ENCODE measurements at places on chromosomes 5 and 9.

GRCh38 chr5:77129391-77129990 is 42.4 kb upstream of the ZBED3 start:
- DNase-seq: no peak

DNA sequence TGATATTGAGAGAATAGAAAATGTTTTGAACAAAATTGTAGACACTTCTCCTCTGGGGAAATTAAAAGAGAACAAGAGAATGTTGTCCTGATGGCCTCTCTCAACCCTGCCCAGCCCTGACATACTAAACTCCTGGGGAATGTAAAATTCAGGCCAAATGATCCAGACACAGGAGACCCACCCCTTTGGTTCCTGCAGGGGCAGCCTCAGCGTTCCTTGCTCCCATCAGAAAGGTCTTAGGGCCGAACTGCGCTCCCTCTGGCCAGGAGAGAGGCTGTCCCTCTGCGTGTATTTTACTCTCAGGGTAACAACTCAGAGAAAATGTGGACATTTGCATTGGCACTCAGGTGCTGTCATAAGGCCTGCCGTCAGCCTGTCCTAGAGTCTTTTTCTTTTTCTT is 616.3 kb upstream of the KLF4 start:
- DNase-seq: no peak

- DNase-seq: no peak
These were observed 1012.8 kb upstream of the EDIL3 start for GRCh38 chr5:85397451-85397850.

GRCh38 chr5:59418808-59419207 is 474.7 kb downstream of the PDE4D start:
- DNase-seq: no peak

GRCh38 chr5:133316346-133317343 is 264.8 kb downstream of the HSPA4 start:
- DNase-seq: no peak

GRCh38 chr5:18370531-18370930 is 736.3 kb downstream of the TAF11L14 start:
- no peak for DNase-seq

- no peak for DNase-seq
These were observed 10.4 kb upstream of the RXRA start for GRCh38 chr9:134315716-134316448.

DNA sequence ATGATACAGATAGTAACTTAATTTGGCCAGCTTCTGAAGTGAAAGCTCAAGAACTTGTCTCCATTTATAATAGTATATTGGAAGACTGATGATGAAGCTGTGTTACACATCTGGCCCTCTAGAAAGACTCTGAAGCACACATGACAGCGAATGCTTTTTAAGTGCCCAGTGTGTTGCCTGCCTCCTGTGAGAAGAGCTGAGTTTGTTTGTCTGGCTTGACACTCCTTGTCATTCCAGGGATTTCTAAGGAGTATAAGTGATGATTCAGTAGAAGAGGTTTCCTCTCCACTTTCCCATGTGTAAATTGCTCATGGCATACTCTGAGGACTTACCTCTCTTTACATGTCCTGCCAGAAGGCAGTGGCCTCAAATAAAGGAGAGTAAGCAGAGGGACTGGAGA is 30.4 kb upstream of the LRRTM2 start:
- no peak for DNase-seq

DNA sequence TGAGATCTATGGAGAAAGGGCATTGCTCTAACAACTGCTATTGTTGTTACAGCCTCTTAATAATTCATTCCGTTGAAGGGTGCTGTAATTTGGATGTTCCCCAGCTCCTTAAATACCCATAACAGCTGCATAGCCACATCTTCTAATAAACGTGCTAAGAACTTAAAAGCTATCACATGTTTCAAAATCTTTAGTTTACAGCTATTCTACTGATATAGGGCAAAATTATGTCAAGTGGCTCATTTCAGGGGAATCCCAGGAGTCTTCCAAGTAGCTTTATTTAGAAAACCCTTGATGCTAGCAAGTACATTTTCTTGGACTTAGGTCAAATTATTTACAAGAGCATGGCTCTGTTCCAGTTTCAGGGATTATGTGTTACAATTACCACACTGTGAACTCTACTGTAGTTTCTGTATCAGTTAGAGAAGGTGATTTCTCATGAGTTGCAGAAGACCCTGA is 990.4 kb upstream of the ACO1 start:
- no peak for DNase-seq

DNA sequence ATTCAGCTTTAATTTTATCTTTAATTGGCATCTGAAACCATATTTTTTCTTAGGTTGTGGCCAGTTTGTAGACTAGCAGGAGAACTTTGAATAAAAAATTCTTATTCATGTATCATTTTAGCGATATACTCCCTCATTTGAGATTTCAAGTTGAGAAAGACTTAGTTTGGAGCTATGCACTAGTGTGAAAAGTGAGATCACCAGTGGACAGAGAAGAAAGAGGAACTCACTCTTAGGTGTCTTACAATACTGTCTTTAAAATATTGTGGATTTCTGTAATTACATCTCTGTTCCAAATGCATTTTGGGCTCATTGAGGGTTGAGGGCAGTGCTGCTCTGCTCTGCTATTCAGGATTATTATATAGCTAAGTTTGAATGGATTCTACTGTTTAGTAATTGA is 54.7 kb downstream of the NAA35 start:
- DNase-seq: no peak

GRCh38 chr5:42810834-42811590 is 680 bp downstream of the SELENOP start:
- no peak for DNase-seq

- DNase-seq: no peak
These were observed 25.3 kb upstream of the APBA1 start for GRCh38 chr9:69697475-69697874.

DNA sequence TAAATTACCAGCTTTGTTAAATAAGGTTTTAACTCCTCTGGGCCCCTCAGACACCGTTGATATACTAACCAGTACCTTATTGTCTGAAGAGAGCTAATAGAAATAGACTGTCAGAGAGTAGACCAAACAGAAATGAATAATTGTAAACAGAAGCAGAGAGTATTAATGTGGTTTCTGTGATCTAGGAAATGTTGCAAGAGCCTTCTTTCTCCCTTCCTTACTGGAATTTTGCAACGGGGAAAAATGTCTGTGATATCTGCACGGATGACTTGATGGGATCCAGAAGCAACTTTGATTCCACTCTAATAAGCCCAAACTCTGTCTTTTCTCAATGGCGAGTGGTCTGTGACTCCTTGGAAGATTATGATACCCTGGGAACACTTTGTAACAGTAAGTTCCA is 5.1 kb downstream of the TYRP1 start:
- no peak for DNase-seq

Measured in NCI-H774 (cell line).